ENCODE measurements at places on chromosomes 1 and 21. TPM values are rescaled to one million over a fixed set of nuclear protein-coding genes. Genes with fewer than 3 reads are reported as not detected.

DIO1 gene
- polyA plus RNA-seq = not detected

MROH9 gene
- polyA plus RNA-seq = not detected

OR2T2 gene
- not detected for polyA plus RNA-seq

KIF21B gene
- 2.7 TPM for polyA plus RNA-seq

PCP4 gene
- polyA plus RNA-seq = not detected

CFHR3 gene
- not detected for polyA plus RNA-seq

RNU1-4 gene
- polyA plus RNA-seq = not detected

GUCA2B gene
- polyA plus RNA-seq = not detected

BSND gene
- not detected for polyA plus RNA-seq

LGR6 gene
- 0.30 TPM for polyA plus RNA-seq

CFHR1 gene
- not detected for polyA plus RNA-seq

SYCP1 gene
- polyA plus RNA-seq = not detected

Measured in CD4-positive, CD25-positive, alpha-beta regulatory T cell (primary cell).